ENCODE measurements at places on chromosomes 1 and 21.
A peak's percentile ranks its signal among the peaks of the same experiment; 100 is the strongest.

GRCh38 chr1:38327559-38327973 lies 281.0 kb upstream of the POU3F1 start:
- DNase-seq = no peak

DNA sequence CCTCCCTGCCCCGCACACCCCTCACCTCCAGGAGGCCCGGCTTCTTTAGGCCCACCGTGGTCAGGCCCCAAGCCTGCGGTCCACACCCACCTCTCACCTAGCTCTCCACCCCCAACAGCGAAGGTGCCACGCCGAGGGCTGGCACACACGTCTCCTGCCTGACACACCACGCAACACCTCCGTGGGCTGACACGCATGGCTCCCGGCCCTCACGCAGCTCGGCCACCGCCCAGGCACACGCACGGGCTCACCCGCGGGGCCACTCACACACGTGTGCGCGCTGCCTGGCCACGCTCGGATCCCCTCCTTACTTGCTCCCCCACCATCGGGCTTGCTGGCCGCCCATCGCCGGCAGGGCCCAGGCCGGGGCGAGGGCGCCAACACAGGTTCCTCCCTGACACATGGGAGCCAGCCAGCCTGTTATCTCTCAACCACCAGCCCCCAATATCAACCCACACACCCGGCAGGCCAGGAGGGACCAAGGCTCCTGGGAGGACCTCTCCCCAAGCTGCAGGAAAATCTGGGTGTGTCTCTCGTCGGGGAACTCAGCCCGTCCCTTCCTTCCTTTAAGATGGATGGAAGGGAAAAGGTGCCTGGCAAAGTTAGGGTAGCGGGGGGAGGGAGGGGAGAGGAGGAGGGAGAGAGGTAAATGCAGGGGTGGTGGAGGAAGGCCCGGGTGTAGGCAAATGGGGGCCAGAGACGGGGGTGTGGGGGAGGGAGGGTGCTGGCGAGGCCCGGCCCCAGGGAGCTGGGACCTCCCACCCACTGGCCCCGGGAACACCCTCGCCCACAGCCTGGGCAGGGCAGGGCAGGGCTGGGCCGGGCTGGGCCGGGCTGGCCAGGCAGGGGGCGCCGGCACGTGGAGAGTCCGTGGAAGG lies 546 bp downstream of the ELOVL1 start:
- no peak for DNase-seq

- no peak for DNase-seq
Observed at GRCh38 chr21:46063227-46063626, 34.7 kb upstream of the COL6A2 start.

GRCh38 chr21:35469498-35469897 lies 420.4 kb upstream of the RUNX1 start:
- no peak for DNase-seq

- no peak for DNase-seq
Observed at GRCh38 chr1:94063379-94063778, 57.6 kb downstream of the ABCA4 start.

- DNase-seq = no peak
Observed at GRCh38 chr1:180544050-180544449, 14.7 kb upstream of the OVAAL start.

GRCh38 chr21:32456497-32456918 lies 44.0 kb downstream of the EVA1C start:
- no peak for DNase-seq

DNA sequence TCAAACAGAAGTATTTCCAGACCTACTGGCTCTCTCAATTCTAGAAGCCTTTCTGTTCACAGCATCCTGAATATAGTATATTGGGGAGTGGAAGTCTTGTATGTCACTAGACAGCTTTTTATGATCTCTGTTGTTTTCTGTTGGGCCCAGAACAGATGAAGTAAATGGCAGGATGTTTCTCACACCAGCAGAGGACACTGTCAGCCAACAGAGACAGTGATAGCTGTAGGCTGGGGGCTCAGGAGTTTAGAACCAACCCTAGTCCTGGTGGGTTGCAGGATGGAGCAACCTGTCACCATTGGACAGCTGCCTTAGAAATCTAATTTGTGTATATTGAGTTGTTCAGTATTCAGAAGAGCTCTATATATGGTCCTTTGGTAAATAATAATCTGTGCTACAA lies 16.9 kb downstream of the AGO1 start:
- no peak for DNase-seq

- DNase-seq = no peak
Observed at GRCh38 chr1:117616967-117617366, 11.1 kb downstream of the TENT5C start.

- DNase-seq = no peak
Observed at GRCh38 chr1:151936653-151937052, 27.3 kb upstream of the THEM4 start.

- no peak for DNase-seq
Observed at GRCh38 chr1:28136922-28137613, 39.4 kb downstream of the PTAFR start.

DNA sequence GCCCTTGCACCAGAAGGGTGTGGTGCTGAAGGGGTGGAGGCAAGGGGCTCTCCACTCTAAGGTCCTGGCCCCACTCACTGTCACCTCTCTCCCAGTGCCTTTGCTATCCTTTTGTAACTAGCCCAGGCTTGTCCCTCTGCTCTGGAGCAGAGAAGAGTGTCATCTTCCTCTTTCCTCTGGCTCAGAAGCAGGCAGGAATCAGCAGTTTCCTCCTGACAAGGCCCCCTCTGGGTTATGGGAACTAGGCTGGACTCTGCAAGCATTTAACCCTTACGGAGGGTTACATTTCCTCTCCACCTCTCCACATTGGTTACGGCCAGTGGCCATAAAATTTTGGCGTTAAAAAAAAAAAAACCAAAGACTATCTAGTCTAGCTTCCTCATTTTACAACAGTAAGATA lies 30.4 kb downstream of the PLXNA2 start:
- DNase-seq = no peak

- DNase-seq = no peak
Observed at GRCh38 chr1:243942196-243943150, 92.4 kb upstream of the AKT3 start.

DNA sequence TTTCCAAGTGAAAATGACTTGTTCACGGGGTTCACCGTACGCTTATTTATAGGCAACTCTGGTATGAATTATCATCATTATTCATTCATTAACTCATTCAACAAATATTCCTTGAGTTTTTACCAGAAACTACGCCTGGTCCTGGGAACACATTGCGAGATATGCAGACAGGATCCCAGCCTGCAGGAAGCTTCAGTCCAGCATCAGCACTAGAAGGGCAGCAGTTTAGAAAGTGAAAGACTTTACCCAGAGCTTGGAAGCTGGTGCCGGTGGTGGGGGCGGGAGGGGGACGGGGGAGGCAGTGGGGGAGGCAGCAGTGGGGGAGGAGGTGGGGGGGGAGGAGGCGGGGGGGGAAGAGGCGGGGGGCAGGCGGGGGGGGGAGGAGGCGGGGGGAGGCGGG lies 55.9 kb downstream of the SETD4 start:
- DNase-seq = no peak

GRCh38 chr1:10103193-10103592 lies 70.4 kb downstream of the UBE4B start:
- DNase-seq = no peak

GRCh38 chr1:3842912-3843311 lies 14.1 kb downstream of the CEP104 start:
- DNase-seq = no peak

DNA sequence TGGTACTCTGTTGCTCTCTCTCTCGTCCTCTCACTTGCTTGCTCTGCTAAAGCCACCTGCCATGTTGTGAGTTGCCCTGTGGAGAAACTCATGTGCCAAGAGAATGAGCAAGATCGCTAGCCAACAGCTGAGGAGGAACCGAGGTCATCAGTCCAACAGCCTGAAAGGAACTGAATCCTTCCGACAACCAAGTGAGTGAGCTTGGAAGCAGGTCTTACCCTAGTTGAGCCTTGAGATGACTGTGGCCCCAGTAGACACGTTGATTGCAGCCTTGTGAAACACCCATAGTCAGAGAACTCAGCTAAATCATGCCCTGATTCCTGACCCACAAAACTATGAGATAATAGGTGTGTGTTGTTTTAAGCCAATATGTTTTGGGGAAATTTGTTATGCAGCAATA lies 48.1 kb upstream of the BACH1 start:
- DNase-seq = no peak

DNA sequence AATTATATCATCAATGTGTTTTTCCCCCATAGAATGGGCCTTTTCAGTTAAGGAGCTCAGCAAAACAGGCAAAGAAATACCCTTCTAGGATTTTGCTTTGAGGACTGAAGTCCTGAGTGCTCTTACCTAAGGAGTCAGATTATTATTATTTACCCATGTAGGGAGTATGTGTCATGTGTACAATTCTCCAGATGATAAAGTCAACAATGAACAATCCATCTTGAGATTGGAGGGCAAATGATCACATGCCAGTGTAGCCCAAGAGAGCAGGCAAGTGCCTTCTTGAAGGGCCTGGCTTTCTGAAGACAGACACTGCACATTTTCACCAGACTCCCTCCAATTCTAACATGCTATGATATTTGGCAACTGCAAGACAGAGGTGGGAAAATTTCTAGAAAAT lies 159.7 kb downstream of the PCNX2 start:
- no peak for DNase-seq

- no peak for DNase-seq
Observed at GRCh38 chr1:118136187-118136941, 48.7 kb downstream of the SPAG17 start.

DNA sequence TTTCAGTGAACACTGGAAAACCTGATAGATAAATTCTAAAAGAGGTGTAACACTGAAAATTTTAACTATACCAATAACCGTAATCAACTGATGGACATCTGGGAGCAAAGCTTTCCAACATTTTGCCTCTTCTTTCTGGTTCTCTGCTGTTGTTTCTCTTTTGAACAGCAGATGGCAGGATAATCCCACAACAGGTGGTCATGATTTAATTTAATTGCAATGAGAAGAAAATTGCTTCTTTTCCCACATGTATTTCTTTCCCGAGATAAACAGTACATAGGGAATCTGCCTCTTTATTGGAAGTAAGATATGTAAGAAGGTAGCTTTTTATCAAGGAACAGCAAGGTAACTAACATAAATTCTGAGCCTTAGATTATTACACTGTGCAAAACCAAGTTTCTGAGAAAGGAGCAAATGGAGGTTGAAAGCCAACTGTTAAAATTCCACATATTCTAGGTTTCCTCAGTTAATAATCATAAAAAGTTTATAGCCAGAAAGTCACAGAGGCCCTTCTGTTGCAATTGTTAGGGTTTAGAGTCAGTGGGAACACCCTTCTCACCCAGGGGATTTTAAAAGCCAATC lies 72.9 kb downstream of the RPS6KA1 start:
- peak; percentile 63 for DNase-seq

GRCh38 chr1:240258910-240259309 lies 167.2 kb downstream of the FMN2 start:
- no peak for DNase-seq

GRCh38 chr1:211375146-211375818 lies 48.6 kb downstream of the TRAF5 start:
- DNase-seq = no peak
